ENCODE measurements at places on chromosomes 3 and 15.

- no peak for DNase-seq
Observed at GRCh38 chr3:159929171-159930141, 59.2 kb upstream of the IL12A start.

GRCh38 chr15:47796339-47796738 lies 79.0 kb downstream of the SEMA6D start:
- DNase-seq: no peak

DNA sequence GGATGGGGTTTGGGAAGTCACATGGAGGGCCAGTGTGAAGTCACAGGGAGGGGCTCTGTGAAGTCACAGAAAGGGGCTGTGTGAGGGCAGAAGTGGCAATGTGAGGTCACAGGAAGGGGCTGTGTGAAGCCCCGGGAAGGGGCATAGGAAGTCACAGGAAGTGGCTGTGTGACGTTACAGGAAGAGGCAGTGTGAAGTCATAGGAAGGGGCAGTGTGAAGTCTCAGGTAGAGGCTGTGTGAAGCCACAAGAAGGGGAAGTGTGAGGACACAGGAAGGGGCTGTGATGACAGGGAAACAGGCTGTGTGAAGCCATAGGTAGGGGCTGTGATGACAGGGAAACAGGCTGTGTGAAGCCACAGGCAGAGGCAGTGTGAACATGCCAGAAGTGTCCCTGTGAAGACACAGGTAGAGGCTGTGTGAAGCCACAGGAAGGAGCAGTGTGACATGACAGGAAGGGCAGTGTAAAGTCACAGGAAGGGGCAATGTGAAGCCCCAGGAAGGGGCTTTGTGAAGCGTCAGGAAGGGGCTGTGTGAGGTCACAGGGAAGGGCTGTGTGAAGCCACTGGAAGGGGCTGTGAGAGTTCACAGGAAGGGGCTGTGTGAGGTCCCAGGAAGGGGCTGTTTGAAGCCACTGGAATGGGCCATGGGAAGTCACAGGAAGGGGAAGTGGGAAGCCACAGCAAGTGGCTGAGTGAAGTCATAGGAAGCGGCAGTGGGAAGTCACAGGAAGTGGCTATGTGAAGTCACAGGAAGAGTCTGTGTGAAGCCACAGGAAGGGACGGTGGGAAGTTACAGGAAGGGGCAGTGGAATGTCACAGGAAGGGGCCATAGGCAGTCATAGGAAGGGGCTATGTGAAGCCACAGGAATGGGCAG lies 37.1 kb downstream of the GASK1A start:
- no peak for DNase-seq

DNA sequence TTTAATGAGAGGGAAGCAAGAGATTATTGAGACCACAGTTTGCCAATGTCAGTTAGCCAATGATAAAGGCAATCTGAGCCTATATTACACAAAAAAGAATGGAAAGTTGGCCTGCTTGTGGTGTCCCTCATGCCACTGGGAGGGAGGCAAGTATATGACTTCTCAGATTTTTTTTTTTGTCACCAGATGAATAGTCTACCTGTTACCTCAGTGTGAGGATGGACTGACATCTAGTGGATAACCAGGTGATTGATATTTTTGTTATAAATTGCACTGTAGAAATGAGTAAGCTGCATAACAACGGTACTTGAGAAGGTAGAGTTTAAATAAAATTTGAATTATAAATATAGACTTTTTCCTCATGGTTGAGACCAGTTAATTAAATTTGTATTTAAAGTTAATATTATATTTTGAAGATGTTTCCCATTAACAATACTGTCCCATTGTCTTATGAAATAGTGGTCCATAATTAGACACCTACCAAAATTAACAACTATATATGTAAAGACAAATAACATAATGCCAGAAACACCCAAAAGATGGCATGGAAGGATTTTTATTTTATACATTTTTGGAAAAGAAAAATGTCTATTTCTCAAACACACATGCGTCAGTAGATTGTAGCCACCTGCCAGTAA lies 237.8 kb upstream of the GADL1 start:
- DNase-seq: no peak

DNA sequence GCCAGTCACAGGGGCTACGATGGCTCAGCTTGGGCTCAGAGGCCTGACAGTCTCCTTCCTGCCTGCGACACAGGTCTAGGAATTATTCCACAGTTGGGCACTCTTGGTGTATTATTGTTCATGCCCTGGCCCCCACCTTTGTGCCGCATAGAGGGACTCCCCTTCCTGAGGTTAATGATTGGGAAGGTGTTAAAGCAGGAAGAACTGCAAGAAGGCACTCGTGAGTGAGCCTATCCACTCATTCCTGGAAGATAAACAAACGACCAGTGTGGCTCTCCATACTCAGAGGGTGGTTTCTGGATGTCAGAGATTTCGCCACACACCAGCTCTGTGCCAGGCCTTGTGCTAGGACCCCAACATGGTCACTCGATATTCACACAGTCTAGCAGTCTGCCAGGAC lies 12.3 kb downstream of the LIPC start:
- no peak for DNase-seq
